ENCODE measurements at places on chromosomes 1 and 21.
A peak's percentile ranks its signal among the peaks of the same experiment; 100 is the strongest.

GRCh38 chr1:2805801-2806430 is 4.4 kb upstream of the TTC34 start:
- H3K36me3 ChIP-seq = peaks cover 8% of the 10 kb centered on the region
- no peaks in the 10 kb centered on the region for H3K27me3 ChIP-seq
- H3K4me1 ChIP-seq = no peaks in the 10 kb centered on the region
- DNase-seq = no peak
- H3K4me3 ChIP-seq = no peak overlapping the region

- H3K27me3 ChIP-seq = no peaks in the 10 kb centered on the region
- no peak for DNase-seq
- peak overlapping the region; percentile 86 for H3K27ac ChIP-seq
- H3K36me3 ChIP-seq = no peaks in the 10 kb centered on the region
- peak overlapping the region; percentile 88 for H3K4me3 ChIP-seq
Observed at GRCh38 chr1:8815582-8816151, 1.8 kb downstream of the RERE start.

- H3K27me3 ChIP-seq = no peaks in the 10 kb centered on the region
- H3K27ac ChIP-seq = no peak overlapping the region
- H3K4me1 ChIP-seq = peaks cover 5% of the 10 kb centered on the region
- H3K36me3 ChIP-seq = no peaks in the 10 kb centered on the region
Observed at GRCh38 chr1:202692959-202693555, 17.2 kb downstream of the SYT2 start.

GRCh38 chr1:4023678-4024077 is 123.6 kb upstream of the C1orf174 start:
- no peak for DNase-seq
- no peak overlapping the region for H3K27ac ChIP-seq
- peaks cover 73% of the 10 kb centered on the region for H3K36me3 ChIP-seq
- H3K4me1 ChIP-seq = no peaks in the 10 kb centered on the region
- peaks cover 16% of the 10 kb centered on the region for H3K27me3 ChIP-seq

GRCh38 chr1:30533141-30533540 is 190.2 kb downstream of the MATN1 start:
- H3K27ac ChIP-seq = no peak overlapping the region
- DNase-seq = no peak
- no peaks in the 10 kb centered on the region for H3K4me1 ChIP-seq
- H3K27me3 ChIP-seq = no peaks in the 10 kb centered on the region

DNA sequence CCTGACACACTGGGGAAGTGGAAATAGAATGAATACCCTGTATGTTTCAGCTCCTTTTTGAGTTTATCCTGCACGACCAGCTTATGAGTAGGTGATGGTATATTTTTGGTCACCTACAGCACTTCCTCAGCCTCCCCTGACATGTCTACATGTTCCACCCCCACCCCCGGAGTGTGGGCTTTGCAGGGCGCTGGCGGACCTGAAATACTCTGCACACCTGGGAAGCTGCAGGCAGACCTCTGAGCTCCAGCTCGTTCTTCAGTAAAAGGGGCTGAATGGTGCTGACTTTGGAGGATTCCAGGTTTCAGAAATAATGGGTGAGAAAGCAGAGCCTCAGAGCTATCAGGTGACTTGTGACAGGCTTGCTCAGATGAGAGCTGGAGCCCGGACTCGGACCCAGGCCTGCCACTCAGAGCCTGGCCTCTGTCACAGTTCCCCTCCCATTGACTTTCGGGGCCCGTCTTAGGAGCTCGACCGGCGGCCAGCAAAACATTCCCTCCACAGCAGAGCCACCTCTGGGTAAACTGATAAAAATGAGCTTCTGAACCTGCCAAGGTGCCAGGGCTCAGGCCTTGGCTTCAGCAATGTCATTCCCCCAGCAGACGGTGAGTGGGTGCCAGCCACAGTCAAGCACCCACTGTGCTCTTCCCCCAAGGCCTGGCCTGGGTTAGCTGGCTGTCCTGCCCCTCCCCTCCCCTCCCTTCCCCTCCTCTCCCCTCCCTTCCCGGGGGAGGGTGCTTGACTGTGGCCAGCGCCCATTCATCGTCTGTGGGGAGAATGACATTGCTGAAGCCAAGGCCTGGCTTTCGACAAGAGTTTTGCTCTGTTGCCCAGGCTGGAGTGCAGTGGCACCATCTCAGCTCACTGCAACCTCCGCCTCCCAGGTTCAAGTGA is 30.1 kb downstream of the DOP1B start:
- H3K4me1 ChIP-seq = peaks cover 5% of the 10 kb centered on the region
- H3K27me3 ChIP-seq = no peaks in the 10 kb centered on the region
- no peak overlapping the region for H3K27ac ChIP-seq
- no peak overlapping the region for H3K4me3 ChIP-seq
- DNase-seq = peak; percentile 20
- no peaks in the 10 kb centered on the region for H3K36me3 ChIP-seq

GRCh38 chr1:228364706-228365213 is 41.9 kb downstream of the TRIM11 start:
- H3K4me1 ChIP-seq = peaks cover 3% of the 10 kb centered on the region
- peak; percentile 8 for DNase-seq
- no peak overlapping the region for H3K4me3 ChIP-seq
- no peak overlapping the region for H3K27ac ChIP-seq
- no peaks in the 10 kb centered on the region for H3K27me3 ChIP-seq
- H3K36me3 ChIP-seq = no peaks in the 10 kb centered on the region

DNA sequence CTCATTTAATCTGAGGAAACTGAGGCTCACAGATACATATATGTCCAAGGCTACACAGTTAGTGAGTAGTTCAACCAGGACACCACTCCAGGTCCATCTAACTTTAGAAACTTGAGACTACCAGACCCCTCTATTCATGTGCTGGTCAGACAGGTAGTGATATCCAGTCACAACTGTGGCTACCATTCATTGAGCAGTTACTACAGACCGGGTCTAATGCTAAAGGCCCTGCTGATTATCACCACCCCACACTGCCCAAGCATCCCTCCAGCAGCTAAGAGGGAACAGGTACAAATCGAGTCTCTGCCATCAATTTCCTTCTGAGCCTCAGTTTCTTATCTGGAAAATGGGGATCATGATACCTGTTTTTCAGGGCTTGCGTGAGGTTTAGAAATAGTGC is 5.3 kb downstream of the HPCA start:
- no peak overlapping the region for H3K27ac ChIP-seq
- H3K4me1 ChIP-seq = peaks cover 13% of the 10 kb centered on the region
- H3K36me3 ChIP-seq = no peaks in the 10 kb centered on the region
- peaks cover 63% of the 10 kb centered on the region for H3K27me3 ChIP-seq
- no peak for DNase-seq
- H3K4me3 ChIP-seq = no peak overlapping the region

DNA sequence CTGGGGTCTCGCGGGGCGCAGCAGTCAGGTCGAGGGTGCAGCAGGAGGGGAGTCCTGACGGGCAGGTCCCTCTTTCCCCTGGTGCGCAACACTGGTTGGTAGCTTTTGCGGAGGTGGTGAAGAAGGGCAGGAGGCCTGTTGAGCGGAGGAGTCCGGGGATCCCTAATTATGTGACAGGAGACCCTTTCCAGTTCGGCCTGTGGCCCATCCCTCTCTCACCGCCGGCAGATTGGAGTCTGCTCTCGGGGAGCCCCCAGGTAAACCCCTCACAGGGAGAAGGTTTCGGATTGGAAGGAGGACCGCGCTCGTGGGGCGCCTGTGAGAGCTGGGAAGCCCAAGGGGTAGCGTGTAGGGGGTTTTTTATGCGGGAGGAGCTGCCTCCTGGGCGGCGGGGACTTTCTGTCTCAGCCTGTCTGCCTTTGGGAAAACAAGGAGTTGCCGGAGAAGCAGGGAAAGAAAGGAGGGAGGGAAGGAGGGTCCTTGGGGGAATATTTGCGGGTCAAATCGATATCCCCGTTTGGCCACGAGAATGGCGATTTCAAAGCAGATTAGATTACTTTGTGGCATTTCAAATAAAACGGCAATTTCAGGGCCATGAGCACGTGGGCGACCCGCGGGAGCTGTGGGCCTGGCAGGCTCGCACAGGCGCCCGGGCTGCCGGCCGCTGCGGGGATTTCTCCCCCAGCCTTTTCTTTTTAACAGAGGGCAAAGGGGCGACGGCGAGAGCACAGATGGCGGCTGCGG is 9.5 kb downstream of the SIM2 start:
- H3K4me1 ChIP-seq = peaks cover 59% of the 10 kb centered on the region
- H3K4me3 ChIP-seq = peak overlapping the region; percentile 69
- peaks cover 100% of the 10 kb centered on the region for H3K27me3 ChIP-seq
- H3K36me3 ChIP-seq = no peaks in the 10 kb centered on the region
- DNase-seq = no peak
- no peak overlapping the region for H3K27ac ChIP-seq

- peaks cover 36% of the 10 kb centered on the region for H3K36me3 ChIP-seq
- no peak overlapping the region for H3K27ac ChIP-seq
- no peaks in the 10 kb centered on the region for H3K4me1 ChIP-seq
- no peak overlapping the region for H3K4me3 ChIP-seq
Observed at GRCh38 chr1:11845641-11846335, 1.8 kb downstream of the NPPA start.

- H3K27me3 ChIP-seq = no peaks in the 10 kb centered on the region
- DNase-seq = no peak
- no peak overlapping the region for H3K27ac ChIP-seq
Observed at GRCh38 chr1:117970252-117970651, 40.7 kb downstream of the WDR3 start.

DNA sequence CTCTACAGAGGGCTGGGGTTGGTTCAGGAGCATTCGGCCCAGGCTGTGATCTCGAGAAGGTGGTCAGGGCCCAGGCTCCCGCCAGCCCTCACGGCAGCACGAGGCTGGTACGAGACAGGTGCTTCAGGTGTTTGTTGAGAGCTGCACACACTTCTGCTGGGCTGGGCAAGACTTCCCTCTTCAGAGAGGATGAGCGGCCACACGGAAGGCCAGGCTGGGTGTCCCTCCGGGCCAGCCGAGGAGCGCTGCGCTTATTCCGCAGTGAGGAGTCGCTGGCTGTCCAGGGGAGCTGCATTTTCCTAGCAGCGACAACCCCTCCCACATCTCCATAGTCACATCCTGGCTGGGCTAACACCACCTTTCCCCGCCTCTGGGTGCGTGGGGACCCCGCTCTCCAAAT is 50.5 kb downstream of the PDE9A start:
- H3K4me3 ChIP-seq = no peak overlapping the region
- no peaks in the 10 kb centered on the region for H3K27me3 ChIP-seq
- 0 out of 2 replicates have a peak overlapping the region, but pooled peaks have one; percentile 31 for H3K27ac ChIP-seq
- peaks cover 34% of the 10 kb centered on the region for H3K36me3 ChIP-seq
- H3K4me1 ChIP-seq = peaks cover 31% of the 10 kb centered on the region

DNA sequence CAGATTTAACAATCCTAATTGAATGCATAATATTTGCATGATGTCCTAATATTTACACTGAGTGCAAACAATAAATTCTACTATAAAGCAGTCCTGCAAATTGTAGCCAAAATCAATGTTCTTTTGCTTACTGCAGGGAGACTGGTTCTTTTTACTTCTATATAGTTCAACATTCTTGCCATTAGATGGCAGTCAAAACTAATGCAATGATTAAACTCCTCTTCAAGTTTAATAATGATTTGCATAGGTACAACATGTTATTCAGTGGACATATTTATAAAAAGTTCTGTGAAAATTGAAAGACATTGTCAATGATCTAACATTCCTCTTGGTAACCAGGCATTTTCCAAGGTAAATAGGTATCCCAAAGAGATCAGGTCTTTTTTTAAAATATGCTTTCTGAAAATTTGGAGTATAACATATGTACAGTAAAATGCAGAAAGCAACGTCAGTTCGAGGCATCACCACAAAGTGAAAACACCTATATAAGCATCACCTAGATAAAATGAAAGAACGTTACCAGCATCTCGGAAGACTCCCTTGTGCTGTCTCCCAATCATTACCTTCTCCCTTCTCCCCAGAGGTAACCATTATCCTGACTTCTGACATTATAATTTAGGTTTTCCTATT is 9.8 kb upstream of the FNBP1L start:
- peaks cover 8% of the 10 kb centered on the region for H3K4me1 ChIP-seq
- DNase-seq = no peak
- H3K27me3 ChIP-seq = no peaks in the 10 kb centered on the region
- H3K27ac ChIP-seq = no peak overlapping the region
- H3K36me3 ChIP-seq = peaks cover 3% of the 10 kb centered on the region

GRCh38 chr1:156076609-156077429 is 5.4 kb downstream of the MEX3A start:
- H3K4me3 ChIP-seq = peak overlapping the region; percentile 96
- H3K27ac ChIP-seq = peak overlapping the region; percentile 53
- H3K4me1 ChIP-seq = peaks cover 80% of the 10 kb centered on the region
- H3K27me3 ChIP-seq = no peaks in the 10 kb centered on the region
- peak; percentile 65 for DNase-seq

DNA sequence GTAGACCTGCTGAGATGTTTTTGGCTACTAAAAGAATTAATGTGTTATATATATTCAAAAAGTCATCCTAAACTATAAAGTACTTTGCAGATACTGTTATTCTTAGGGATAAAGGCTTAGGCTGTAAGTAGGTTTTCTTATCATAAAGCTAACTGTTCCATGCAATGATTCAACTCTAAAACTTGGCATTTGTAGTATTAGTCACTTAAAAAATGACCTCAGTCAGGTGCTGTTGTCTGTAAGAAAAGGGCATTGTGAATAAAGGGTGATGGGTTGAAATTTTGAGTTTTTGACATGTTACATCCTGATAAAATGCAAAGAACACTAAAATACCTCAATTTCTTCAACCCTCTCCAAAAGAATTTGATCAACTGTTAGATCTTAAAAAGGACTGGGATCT is 32.9 kb downstream of the ADCY10 start:
- no peak overlapping the region for H3K27ac ChIP-seq
- H3K4me1 ChIP-seq = no peaks in the 10 kb centered on the region
- no peaks in the 10 kb centered on the region for H3K36me3 ChIP-seq
- H3K27me3 ChIP-seq = no peaks in the 10 kb centered on the region
- no peak for DNase-seq

DNA sequence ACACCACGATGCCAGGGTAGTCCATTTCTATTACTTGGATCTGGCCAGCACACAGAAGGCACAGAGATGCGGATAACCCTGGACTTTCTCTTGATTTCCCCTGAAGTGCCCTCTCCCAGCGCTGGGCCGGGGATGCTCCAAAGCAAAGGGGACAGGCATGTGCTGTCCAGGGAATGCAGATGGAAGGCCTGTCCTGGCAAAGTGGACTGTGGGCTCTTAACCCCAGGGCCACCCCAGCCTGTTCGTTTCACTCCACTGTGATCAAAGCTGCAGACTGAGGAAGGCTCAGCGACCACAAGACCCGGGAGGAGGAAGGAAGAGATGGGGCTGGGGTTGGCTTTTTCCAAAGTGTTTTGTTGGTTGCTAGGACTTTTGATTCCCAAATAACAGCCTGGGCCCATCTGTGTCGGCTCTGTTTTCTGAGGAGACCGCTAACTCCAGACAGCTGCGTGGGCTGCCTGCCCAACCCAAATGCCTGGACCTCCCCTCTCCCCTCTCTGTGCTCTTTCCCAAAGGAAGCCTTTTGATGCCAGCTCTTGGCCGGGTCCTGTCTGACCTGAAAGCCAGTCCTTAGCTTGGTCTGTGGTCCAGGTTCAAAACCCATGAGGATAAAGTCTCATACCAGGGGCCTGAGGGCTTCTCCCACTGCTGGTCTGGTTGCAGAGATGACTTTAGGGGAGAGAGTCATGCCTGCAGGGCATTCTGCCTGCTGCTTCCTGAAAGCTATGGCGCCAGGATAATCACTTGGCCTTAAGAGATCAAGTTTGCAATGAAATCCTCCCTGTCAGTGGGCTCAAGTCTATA is 119.6 kb upstream of the CD34 start:
- H3K27me3 ChIP-seq = no peaks in the 10 kb centered on the region
- no peaks in the 10 kb centered on the region for H3K36me3 ChIP-seq

- H3K4me1 ChIP-seq = peaks cover 2% of the 10 kb centered on the region
- no peak for DNase-seq
- peaks cover 46% of the 10 kb centered on the region for H3K36me3 ChIP-seq
- no peak overlapping the region for H3K27ac ChIP-seq
- H3K4me3 ChIP-seq = no peak overlapping the region
Observed at GRCh38 chr1:39852214-39852791, 31.0 kb downstream of the TRIT1 start.

GRCh38 chr1:178155481-178156255 is 61.8 kb downstream of the RASAL2 start:
- no peaks in the 10 kb centered on the region for H3K27me3 ChIP-seq
- no peak overlapping the region for H3K4me3 ChIP-seq
- H3K27ac ChIP-seq = no peak overlapping the region
- H3K36me3 ChIP-seq = no peaks in the 10 kb centered on the region
- H3K4me1 ChIP-seq = peaks cover 15% of the 10 kb centered on the region
